ENCODE measurements at places on chromosomes 7 and 10.

DNA sequence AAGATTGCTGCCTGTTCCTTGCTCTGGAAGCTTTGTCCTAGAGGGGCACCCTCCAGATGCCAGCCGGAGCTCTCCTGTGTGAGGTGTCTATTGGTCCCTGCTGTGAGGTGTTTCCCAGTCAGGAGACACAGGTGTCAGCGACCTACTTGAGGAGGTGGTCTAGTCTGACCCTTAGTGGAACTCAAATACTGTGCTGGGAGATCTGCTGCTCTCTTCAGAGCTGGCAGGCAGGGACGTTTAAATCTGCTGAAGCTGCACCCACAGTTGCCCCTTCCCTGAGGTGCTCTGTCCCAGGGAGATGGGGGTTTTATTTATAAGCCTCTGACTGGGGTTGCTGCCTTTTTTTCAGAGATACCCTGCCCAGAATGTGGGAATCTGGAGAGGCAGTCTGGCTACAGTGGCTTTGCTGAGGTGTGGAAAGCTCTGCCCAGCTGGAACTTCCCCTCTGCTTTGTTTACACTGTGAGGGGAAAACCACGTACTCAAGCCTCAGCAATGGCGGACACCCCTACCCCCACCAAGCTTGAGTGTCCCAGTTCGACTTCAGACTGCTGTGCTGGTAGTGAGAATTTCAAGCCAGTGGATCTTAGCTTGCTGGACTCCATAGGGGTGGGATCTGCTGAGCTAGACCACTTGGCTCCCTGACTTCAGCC lies 119.2 kb downstream of the PPP1R9A start:
- no peak for DNase-seq

GRCh38 chr10:80871083-80871482 lies 333.4 kb downstream of the SH2D4B start:
- DNase-seq = no peak

DNA sequence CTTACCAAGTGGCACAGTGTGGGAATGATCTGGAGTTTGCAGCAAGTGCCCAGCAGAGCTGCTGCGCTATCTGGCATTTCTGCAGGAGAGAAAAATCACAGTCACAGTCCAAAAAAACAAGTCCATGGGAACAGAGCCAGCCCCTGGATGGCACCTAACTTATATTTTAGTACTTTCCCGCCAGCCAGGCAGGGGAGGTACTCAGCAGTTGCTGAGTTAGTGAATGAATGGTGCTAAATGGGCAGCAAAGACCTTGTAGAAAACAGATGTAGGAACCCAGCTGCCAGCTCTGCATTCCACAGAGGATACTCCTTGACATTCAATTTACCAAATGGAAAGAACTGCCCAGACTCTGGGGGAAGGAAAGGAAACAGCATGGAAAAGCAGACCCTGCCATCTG lies 54.5 kb downstream of the GSDME start:
- no peak for DNase-seq

DNA sequence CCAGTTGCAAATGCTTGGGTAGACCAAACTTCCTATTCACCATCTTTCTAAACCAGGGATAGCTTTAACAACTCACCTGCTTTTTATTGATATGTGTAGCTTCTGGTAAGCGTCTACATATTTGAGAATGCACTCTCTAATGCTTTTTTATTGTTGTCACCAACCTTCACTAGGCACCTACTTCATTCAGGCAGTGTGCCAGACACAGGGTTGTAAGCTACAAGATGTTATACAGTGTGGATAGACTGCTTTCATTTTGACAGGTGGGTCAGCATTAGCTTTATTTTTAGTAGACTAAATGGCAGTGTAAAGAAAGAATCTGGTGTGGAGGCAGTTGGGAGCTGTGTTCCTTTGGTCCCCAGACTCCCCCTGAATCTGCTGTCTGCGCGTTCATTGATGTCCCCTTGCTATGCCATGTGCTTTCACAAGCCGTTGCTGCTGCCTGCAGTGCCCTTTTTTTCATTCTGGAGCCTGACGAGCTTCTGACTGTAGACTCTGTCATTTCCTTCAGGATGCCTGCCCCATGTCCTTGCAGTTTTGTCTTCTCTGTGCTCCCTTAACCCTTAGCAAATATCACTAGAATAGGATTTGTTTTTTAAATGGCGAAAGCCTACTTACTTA lies 32.1 kb downstream of the NRF1 start:
- DNase-seq = no peak

GRCh38 chr7:50595491-50596102 lies 30.4 kb upstream of the DDC start:
- DNase-seq = no peak

- no peak for DNase-seq
Measured at GRCh38 chr7:151181011-151181431, 6.0 kb downstream of the ASB10 start.

GRCh38 chr7:94701555-94701973 lies 45.6 kb upstream of the SGCE start:
- no peak for DNase-seq

DNA sequence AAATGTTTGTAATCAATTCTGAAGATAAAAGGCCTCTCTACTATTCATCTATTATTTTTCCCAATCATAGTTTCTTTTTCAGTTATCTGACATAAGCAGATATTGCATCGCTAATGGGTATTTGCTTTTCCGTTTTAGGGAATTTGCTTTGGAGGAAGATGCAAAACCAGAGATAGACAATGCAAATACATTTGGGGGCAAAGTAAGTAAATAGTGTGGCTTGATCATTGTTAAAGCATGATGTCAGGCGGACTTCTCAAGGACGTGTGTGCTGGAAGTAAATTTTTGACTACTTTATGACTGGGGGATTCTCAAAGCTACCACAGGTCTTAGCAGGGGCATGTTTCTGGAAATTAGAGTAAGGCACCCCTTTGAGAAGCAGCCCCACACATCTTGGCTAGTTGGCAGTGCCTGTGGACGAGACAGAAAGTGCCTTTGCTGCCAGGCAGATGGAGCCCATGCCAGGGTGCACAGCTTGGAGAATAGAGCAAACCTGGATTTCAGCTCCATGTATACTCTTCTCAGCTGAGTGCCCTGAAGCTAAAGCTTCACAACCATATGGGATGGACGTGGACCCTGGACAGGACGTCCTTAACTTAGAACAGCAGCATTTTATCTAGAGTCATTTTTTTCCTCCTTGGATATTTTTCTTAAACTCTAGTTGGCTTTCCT lies 68.6 kb downstream of the SRI start:
- no peak for DNase-seq

- no peak for DNase-seq
Measured at GRCh38 chr10:964988-965417, 23.2 kb upstream of the GTPBP4 start.

DNA sequence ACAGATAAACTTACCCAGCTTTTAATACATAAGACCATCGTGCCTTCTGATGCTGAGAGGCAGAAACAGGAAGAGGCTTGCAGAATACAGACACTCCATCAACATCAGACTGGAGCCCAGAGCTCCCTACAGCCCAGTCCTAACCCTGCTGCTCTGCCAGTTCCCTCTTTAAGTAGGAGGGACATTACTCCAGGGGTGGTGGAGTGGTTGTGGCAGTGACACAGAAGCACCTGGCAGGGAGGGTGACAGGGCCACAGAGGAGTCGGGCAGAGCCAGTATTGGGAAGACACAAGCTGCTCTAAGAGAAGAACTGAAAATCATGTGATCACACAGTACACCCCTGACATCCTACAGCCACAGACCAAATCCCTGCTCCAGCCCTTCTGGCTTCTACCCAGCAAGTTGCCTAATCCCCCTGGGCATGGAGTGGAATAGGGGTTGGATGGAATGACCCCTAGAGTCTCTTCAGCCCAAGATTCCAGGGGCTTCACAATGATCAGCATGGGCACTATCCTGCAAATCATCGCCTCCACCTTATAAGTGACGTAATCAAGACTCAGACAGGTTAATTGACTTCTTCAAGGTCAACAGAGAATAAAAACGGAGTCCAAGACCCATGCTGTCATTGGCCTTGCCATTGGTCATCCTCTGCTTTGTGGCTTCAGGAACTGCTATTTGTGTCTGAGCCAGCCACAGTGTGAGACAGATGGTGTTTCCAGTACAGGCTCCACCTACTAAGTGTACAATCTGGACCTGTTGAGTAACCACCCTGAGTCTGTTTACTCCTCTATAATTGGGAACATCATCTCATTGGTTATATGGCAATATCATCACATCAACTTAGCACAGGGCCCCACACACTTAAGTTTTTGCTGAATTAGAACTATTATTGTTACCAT lies 61.1 kb upstream of the ZMIZ1 start:
- no peak for DNase-seq

- DNase-seq = no peak
Measured at GRCh38 chr10:47368431-47369180, 15.5 kb downstream of the ZNF488 start.

GRCh38 chr7:2944739-2945138 lies 98.9 kb downstream of the CARD11 start:
- no peak for DNase-seq

DNA sequence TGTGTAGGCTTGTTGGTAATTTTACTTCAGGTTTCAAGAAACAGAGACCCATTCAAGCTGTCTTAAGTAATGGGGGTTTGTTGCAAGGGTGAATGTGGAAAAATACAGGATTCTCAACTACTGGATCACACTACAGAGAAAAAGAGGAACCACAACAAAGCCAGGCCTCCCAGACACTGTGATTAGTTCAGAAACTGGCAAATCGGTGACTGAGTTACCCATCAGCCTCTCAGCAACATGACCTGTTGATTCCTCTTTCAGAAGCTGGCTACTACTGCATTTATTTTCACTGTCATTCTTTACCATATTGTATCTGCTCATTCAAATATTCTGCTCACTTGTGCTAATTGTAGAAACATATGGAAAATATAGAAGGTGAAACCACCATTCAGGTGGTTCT lies 16.0 kb downstream of the CCDC71L start:
- DNase-seq = no peak

DNA sequence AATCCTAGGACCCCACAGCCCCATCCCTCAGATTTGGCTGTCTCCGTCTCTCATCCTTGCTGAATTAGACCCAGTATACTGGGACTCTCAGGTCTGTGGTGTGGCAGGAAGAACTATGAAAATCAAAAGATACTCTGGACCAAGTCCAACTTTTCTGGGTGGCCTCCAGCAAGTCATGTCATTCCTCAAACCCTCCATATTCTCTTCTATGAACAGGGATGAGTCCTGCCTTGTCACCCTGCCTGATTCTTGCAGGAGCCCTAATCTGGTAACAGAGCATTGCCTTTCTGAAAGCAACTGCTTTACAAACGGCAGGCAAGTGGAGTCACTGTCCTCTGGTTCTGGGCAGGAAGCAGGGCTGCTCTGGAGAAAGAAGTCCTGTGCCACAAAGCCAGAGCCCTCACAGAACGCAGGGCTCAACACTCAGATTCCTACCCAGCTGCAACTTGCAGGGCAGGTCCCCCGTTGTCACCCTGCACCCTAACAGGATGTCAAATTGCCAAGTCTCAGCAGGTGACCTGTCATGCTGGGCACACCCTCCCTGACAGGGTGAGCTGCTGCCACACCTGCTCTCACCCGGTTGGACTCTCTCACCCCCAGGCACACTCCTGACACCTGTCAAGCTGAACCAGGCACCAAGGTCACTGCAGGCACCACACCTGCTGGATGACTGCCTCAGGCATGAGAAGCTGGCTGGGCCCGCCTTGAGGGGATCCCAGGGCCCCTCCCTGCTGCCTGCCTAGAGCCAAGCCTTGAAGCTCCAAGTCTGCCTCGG lies 227.7 kb downstream of the KCNMA1 start:
- no peak for DNase-seq

GRCh38 chr7:45660201-45660900 lies 86.2 kb downstream of the ADCY1 start:
- DNase-seq = no peak

DNA sequence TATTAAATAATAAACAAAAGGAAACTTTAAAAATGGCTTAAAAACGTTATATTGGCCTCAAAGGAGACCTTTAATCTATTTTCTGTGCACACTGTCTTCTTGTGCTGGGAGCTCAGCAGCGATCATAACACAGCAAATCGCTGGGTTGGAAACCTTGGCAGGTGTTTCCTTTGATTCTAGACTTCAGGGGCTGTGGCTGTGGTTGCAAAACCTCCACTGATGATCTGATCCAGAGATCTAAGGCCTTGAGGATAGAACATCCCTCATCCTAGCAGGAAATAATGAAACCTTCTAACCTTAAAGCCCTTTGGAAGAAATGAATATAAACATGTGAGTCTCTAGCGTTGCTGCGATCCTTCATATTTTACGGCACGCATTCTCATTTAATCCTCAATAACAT lies 29.8 kb downstream of the CDHR3 start:
- DNase-seq = no peak

DNA sequence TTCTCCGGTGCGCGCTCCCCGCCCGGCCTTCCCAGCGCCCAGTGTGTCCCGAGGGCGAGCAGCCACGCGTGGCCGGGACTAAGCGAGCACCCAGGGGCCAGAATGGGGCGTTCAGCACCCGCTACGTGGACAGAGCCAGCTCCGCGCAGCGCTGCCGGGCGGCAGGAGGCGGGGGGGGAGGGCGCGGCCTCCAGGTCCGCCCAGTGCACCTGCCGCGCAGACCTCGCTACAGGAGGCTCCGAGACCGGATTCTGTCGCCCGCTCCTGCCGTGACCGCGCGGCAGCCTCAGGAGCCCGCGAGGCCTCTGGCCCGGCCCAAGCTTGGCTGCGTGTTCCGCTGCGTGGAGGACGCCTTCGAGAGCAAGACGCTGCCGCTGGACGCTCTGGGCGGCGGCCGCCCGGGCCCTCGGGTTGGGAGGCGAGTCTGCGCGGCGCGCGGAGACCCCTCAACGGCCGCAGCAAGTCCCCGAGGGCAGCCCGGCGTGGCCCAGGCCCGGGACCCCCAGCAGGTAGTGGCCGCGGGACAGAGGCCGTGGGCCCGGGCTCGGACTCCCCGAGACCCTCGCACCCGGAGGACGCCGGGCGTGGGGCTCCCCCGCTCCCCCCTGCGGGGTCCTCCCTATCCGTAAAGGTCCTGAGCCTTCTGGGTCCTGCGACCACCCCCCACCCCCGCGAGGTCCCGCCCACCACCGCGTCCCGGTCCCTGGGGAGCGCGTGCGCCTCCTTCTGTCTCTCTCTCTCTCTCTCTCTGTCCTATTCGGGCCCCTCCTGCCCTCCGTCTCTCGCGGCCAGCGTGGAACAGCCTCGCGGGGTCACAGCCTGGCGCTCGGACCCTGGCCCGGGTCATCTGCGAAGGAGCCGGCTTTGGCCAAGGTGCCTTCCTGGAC lies 904 bp upstream of the DPYSL4 start:
- no peak for DNase-seq

DNA sequence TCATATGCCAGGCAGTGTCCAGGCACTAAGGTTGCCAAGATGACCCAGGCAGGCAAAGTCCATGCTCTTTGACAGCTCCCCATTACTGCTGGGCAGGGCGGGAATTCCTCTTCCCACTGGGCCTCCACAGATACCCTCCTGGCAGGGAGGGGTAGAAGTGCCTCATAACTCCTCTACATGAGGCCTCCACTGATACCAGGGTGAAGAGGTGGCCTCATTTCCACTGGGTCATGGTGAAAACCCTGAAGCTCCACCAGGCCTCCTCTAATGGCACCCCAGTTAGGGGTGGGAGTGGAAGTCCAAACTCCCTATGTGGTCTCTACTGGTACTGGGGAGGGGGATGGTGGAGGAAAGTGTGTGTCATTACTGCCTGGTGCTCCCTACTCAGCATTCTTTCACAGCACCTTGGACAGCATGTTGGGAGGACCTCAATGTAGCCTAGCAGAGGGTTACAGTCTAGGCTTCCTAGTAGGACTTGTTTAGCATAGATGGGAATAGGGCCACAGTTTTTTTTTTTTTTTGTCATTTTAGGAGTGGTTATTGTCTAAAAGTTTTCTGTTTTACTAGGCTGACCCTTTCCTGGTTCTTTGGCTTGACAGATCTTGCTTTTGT lies 34.6 kb upstream of the GLCCI1 start:
- DNase-seq = no peak

Measured in HS-5 (cell line).